ENCODE measurements at places on chromosomes 2 and 18. TPM values are rescaled to one million over a fixed set of nuclear protein-coding genes. Genes with fewer than 3 reads are reported as not detected.

DNA sequence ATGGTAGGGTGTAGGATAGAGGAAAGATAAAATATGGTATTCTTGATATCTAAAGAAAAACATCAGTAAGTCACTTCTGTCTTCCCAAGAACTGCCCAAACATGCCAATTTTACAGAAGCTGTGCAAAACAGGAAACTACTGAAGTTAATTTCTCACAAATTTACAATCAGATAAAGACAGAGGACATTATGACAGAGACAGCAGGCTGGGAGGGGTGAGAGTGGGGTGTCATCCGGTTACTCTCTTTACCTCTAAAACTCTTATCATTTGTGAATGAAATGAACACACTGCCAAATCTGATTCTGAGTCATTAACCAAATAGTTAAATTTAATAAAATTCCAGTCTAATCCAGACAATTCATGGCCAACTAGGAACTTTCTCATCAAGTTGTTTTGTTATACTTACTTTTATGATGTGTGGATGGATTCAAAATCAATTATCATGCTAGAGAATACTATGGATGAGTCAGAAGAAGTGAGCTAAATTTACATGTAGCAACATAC lies 323.2 kb upstream of the MEX3C start:
- no peak for DNase-seq

DNA sequence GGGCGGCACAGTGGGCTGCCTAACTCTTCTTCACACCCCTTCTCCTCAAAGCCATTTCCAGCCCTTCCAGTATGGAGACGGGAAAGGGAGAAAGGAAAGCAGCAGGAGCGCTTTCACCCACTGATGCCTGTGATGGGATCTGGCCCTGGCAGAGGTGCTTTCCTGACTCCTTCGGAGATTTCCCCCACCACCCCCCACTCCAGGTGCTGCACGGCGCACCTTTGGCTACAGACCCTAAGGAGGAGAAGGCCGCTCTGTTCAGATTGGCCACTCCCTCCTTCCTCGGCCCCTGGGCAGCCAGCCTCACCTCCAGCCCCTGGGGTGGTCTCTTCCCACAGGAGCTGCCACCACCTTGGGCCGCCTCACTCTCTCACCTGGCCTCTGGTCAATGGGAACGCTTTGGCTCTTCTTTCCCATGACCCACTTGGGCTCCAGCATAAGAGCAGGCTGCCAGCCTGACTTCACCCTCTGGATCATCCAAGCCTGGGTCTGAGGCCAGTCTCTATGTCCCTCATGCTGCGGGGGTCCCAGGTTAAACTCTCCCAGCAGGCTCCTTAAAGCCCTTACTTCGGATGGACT lies 18.4 kb upstream of the MAL start:
- DNase-seq: no peak

GRCh38 chr2:121519732-121520640 lies 10.7 kb upstream of the RNU4ATAC start:
- no peak for DNase-seq

DNA sequence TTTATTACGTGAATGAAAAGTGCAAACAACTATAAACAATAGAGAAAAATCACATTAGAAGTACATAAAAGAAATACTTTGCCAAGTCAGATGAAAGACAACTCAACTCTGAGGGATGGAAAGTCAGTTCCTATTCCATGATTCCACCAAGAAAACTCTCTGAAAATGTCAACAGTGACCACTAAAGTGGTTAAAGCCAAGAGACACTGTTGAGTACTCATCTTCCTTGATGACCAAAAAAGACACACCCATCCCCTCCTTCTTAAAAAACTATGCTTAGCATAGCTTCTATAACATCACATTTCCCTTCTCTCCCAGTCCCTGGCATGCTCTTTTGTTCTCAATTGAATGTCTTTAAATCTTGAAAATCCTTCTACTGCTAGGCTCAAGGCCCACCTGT lies 160.0 kb downstream of the TCF4 start:
- DNase-seq: no peak

DNA sequence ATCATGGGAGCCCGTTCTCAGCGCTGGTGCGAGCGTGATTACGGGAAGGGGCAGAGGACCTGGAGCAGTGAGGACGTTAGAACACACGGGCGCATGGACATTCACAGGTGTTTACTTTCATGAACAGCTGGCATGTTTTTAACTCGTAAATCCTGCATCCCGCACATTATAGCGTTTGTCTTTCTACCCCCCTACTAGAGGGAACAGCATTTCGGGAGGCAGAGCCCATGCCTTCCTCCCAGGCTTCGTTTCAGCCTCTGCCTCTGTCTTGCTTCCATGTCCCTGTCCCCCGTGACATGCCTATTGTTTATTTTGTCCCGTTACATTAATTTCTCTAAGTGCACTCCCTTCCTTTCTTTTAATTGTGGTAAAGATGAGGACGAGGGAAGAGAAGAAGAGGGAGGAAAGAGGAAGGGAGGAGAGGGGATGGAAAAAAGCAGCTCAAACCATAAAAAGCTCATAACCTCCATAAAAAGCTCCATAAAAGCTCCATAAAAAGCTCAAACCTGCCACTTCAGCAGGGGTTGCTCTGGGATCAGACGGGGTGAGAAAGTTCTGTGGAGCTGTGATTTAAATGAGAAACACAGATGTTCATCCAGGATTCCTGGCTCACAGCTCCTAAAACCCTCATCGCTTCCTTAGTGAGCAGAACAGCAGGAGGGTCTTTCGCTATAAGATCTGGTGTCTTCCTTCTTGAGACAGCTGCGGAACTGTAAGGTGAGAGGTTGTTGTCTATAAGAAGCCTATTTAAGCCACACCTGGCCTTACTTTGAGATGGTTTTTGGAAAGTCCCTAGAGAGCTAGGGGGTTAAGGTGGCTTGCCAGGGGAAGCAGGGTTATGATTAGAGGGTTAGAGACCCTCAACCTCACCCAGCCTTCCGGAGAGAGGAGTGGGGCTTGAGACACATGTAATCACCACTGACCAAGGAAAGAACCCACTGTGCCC lies 66.6 kb upstream of the SNTG2 start:
- no peak for DNase-seq

DNA sequence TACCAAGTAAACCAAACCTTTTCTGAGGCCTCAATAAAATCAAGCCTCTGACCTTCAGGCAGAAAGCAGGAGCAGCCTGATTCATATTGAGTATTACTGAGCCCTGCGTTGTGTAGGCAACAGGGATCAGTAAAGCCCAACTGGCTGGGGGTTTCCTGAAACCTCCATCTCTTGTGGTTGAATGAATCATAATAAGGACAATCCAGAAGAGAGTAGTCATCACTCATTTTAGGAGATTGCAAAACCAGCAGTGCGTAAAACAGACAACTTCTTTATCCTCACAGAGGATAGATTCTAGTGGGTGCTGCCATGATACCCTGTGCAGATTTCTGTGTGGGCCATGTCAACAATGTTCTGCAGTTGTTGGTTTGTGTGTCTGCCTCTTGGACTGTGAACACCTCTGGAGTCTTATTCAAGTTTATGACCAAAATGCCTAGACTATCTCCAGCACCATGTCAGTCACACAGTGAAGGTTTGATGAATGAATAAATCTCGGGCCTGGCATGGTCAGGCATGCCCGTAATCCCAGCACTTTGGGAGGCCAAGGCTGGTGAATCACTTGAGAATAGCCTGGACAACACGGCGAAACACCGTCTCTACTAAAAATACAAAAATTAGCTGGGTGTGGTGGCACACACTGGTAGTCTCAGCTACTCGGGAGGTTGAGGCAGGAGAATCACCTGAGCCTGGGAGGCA lies 51.8 kb upstream of the RAB27B start:
- peak; percentile 90 for DNase-seq

- DNase-seq: no peak
Observed at GRCh38 chr2:135532581-135532980, 1.3 kb downstream of the R3HDM1 start.

DNA sequence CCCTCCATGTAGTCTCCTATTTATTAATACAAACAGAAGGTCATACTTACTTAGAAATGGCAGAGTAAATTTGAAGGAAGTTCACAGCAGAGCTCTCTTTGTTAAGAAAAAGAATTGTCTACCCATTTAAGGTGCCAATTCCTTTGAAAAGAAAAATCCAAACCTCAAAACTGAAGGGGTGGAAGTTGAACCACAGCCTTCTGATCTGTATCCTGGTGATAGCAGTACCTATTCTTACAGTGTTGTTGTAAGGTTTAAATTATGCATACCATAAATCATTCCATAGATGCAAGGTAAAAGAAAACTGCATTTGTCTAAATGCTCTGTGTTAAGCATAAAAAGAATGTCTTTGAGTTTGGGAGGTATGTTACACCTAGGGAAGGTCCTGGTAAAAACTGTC lies 47.6 kb downstream of the COBLL1 start:
- no peak for DNase-seq

DNA sequence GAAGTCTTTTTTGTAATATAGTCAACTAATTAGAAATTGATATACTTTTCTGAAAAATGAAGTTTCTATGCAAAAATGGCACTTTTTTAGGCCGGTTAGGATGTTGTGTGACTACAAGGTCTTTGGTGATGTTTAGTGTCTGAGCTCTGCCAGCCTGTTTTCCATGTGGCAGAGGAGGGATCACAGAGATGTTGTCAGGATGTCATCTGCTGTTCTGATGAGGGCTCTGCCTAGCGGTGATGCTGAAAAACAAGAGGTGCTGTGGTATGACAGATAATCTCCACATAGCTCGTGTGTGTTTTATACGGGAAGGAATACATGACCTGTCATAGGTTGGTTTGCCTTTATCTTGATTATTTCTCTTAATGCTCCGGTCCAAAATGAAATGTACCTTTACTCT lies 12.0 kb upstream of the IAH1 start:
- no peak for DNase-seq

- no peak for DNase-seq
Observed at GRCh38 chr2:205685314-205686055, 3.2 kb downstream of the NRP2 start.

GRCh38 chr2:132701810-132702209 lies 31.8 kb upstream of the LYPD1 start:
- DNase-seq: no peak

GRCh38 chr2:215059724-215060123 lies 78.7 kb downstream of the ABCA12 start:
- DNase-seq: no peak

DNA sequence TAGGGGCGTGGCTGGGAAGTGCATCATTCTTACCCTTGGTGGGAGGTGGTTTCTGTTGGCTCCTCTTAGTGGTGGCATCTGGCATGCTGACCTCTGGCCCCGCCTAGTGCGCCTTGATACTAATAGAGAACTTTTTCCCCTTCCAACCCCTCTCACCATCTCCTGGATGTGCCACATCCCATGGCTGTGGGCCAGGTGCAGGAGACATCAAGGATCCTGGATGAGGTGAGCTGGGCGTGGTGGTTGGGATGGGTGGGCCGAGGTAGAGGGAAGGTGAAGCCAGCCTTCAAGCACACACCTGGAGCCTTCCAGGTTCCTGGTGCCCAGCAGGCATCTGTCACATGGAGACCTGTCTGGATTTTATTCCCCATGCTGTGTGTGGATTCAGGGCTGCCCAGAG lies 149.2 kb downstream of the DYSF start:
- DNase-seq: no peak

DNA sequence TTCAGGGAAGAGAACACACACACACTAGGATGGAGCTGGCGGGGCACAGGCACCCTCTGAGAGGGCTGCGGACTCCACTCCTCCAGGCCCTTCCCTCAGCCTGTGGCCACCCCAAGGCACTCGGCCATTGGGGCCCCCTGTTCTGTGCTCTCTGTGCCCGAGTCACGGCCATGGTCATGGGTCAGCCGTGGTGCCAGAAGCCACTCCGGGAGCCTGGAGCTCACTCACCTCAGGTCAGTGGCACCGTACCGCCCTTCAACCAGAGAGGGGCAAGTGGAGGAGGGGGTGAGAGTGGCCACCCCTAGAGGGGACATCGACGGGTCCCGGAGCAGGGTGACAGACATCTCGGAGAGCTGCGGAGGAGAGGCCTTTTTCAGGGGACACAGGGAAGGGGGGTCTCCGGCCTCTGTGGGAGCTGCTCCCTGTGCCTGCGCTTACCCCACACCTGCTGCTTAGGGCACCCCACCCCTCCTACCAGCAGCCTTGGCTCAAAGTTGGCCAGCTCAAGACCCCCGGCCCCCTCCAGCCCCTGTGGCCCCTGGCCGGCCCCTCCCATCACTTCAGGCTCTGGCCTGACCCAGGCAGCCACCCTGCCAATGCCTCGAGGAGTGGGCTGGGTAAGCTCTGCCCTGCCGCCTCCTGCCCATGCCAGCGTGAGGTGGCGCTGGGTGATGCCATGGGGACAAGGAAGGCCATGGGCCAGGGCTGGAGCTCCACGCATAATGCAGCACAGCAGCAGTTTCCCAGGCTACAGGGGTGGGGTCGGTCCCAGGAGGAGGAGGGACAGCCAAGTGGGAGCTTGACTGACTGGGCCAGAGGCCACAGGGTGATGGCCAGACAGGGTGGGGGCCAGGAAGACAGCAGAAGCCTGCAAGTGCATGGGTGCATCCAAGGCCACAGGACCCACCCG lies 29.3 kb downstream of the AQP12A start:
- DNase-seq: no peak

- no peak for DNase-seq
Observed at GRCh38 chr2:21281791-21282514, 158.2 kb downstream of the TDRD15 start.

- no peak for DNase-seq
Observed at GRCh38 chr2:95284886-95285541, 10.8 kb downstream of the PROM2 start.

DNA sequence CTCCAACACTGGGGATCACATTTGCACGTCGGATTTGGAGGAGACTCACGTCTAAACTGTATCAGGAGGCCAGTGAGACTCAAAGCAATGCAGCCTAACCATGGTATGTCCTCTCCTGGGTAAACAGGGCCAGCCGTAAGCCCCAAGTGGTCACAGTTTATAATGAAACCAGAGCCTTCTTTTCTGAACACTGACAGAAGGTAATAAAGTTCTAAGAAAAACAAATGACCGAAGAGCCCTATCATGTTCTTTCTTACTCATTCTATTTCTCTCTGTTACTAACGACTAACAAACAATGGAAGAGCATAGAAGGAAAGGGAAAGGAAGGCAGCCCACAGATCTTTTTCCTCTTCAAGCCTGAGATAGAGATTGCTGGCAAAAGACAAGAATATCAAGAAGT lies 796.8 kb upstream of the SOX11 start:
- peak; percentile 29 for DNase-seq

DNA sequence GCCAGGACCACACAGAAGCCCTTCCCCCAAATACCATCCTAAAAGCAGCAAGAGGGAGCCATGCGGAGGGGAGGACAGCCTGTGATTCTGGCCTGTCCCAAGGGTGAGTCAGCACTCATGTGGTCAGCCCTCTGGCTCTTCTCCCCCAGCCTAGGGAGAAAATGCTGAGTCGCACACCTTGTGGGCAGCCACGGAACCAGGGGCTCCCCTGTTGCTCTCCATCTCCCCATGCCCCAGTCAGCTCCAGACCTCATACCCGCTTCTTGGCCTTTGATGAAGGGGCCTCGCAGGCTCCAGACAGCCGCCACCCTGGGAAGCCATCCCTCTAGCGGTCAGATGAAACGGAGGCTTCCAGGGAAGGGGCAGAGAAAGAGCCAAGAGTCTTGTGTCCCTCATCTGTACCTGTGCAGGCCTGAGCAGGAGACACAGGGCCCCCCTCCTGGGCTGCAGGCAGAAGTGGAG lies 181.3 kb upstream of the SIX2 start:
- peak; percentile 59 for DNase-seq

Gene CFAP210
- total RNA-seq: not detected

Gene HOXD12
- total RNA-seq: not detected

Gene DPYSL5
- total RNA-seq: 5.0 TPM

Gene FN1
- 246 TPM for total RNA-seq

Gene SCLY
- total RNA-seq: 19.6 TPM

Gene PTGR3
- total RNA-seq: 14.0 TPM

All from H4 (cell line).